ENCODE measurements at places on chromosomes 1 and 21.

DNA sequence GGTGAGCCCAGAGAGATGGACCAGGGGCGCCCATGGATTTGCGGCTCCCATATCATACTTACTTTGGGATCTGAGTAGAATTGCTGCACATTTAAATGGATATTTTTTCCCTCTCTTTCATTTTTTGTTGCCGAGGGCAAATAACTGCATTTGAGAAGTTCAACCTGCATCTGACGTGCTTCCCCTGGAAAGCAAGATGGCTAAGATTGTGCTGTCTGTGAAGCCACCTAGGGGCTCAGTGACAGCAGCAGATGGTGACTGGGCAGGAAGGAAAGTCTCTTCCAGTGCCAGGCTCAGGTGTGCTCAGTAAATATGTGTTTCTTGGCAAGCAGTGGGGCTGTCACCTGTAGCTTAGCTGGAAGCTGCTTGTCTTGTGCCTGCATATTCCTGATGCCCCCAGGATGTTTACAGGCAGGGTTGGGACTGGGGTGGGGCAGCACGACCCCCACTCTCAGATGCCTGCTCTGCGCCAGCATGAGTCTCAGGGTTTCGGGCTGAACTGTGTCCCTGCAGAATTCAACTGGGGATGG is 59.8 kb upstream of the ETV3 start:
- DNase-seq = no peak

- no peak for DNase-seq
These were observed 28.7 kb downstream of the RUNX1 start for GRCh38 chr21:35020436-35020835.

DNA sequence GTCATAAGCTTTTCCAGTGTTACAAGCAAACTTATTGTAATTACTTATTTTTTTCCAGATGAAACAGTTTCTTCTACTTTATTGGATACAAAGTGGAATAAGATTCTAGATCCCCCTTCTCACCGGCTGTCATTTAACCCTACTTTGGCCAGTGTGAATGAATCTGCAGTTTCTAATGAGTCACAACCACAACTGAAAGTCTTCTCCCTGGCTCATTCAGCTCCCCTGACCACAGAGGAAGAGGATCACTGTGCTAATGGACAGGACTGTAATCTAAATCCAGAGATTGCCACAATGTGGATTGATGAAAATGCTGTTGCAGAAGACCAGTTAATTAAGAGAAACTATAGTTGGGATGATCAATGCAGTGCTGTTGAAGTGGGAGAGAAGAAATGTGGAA is 95.5 kb downstream of the ZFYVE9 start:
- no peak for DNase-seq

- DNase-seq = no peak
These were observed 1.4 kb downstream of the PPP2R5A start for GRCh38 chr1:212286556-212287131.

DNA sequence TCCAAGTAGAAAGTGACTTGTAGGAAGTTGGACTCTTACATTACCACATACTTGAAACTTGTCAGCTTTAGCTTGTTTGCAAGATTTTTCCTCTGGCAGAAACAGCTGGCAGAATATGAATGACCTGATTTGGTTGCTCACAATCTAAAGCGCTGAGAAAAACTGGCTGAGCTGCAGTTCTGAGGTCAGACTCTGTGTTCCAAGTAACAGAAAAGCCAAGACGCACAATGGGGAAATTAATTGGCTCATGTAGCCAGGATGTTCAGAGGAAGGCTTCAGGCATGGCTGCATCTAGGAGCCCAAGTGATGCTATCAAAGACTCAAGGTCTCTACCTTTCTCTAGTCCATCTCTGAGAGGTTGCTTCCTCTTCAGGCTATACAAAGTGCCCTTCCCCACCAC is 27.0 kb downstream of the ALPL start:
- no peak for DNase-seq

GRCh38 chr1:231413749-231414082 is 8.4 kb downstream of the EGLN1 start:
- DNase-seq = no peak

DNA sequence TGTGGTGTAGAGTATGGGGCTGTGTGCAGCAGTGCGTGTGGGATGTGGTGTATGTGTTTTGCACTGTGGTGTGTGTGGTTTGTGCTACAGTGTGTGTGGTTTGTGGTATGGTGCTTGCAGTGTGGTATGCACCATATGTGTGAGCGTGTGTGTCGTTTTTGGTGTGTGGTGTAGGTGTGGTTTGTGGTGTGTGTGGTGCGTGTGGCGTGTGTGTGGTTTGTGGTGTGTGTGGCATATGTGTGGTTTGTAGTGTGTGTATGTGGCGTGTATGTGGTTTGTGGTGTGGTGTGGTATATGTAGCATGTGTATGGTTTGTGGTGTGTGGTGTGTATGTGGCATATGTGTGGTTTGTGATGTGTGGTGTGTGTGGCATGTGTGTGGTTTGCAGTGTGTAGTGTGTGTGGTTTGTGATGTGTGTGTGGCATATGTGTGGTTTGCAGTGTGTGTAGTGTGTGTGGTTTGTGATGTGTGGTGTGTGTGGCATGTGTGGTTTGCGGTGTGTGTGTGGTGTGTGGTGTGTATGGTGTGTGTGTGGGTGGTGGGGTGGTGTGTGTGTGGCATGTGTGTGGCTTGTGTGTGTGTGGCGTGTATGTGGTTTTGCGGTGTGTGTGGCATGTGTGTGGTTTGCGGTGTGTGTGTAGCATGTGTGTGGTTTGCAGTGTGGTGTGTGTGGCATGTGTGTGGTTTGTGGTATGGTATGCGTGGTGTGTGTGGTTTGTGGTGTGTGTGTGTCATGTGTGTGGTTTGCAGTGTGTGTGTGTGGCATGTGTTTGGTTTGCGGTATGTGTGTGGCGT is 53.5 kb upstream of the TRAPPC10 start:
- no peak for DNase-seq

DNA sequence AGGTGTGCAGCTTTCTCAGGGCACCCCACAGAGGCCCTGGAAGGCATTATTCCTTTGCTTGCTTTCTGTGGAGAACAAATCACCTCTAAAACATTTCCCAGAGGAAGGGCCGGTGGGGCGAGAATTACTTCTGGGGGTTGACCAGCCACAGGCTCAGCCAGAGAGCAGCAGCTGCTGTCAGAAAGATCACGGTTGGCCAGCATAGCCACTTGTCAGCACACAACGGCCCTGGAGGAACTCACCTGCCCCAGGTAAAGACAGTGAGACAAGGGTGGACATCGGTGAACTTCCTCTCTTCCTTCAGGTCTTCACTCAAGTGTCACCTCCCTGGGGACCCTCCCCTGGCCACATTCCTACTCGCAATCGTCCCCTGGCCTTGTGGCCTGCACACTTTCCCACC is 69.5 kb upstream of the CLDN14 start:
- DNase-seq = no peak

DNA sequence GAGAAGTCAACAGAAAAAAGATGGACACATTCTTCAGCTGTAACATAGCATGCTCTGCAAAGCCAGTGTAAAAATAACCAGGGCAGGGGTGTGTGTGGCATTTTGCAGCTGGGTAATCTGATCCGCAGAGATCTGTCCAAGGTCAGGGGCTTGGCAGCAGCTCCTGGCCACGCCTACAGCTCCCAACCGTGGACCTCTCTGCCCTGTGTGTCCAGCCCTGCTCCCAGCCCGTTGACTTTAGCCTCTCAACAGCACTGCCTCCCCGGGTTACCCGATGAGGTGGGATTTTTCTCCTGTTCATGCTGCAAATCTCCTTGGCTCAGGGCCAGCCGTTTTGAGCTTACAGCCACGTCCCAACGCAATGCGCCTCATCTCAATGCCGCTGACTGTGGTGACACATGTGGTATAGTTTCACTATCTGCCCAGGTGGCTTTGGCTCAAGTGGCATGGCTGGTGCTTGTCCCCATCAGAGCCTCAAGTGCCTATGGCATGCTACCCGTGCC is 68.1 kb downstream of the VWA5B1 start:
- DNase-seq = no peak

GRCh38 chr1:228349701-228350171 is 56.9 kb downstream of the TRIM11 start:
- DNase-seq = no peak

GRCh38 chr1:159799446-159799985 is 2.6 kb upstream of the FCRL6 start:
- DNase-seq = no peak

- no peak for DNase-seq
These were observed 15.6 kb downstream of the RAD54L start for GRCh38 chr1:46263146-46263545.

GRCh38 chr1:178645808-178646200 is 79.2 kb upstream of the RALGPS2 start:
- DNase-seq = no peak

DNA sequence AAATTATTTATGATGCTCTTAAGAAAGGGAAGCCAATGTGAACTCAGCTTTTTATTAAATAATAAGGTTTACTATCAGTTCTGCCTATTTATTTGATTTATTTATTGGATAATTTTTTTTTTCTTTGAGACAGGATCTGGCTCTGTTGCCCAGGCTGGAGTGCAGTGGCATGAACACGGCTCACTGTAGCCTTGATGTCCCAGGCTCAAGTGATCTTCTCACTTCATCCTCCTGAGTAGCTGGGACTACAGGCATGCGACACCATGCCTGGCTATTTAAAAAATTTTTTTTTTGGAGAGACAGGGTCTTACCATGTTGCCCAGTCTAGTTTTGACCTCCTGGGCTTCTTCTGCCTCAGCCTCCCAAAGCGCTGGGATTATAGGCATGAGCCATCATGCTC is 21.0 kb upstream of the DNAJC28 start:
- DNase-seq = no peak

Data from frontal cortex (tissue), 4 donors.